Right renal pelvis (tissue), 4 donors: ENCODE measurements at places on chromosomes 7 and 10. TPM values are rescaled to one million over a fixed set of nuclear protein-coding genes. Genes with fewer than 3 reads are reported as not detected.

HMX2 gene
- polyA plus RNA-seq, result 1.7 TPM

BAIAP2L1 gene
- 12.8 TPM for polyA plus RNA-seq

GIMAP1 gene
- polyA plus RNA-seq, result 3.3 TPM

SKIDA1 gene
- 10.1 TPM for polyA plus RNA-seq

SPDYE16 gene
- polyA plus RNA-seq, result 2.3 TPM

TSPAN13 gene
- 35.3 TPM for polyA plus RNA-seq

NEUROD6 gene
- not detected for polyA plus RNA-seq

ZNF518A gene
- polyA plus RNA-seq, result 32.9 TPM
